Activated naive CD4-positive, alpha-beta T cell treated with anti-CD3 and anti-CD28 coated beads for 36 hours (primary cell): ENCODE measurements at places on chromosomes 2 and 18. TPM values are rescaled to one million over a fixed set of nuclear protein-coding genes. Genes with fewer than 3 reads are reported as not detected.
A peak's percentile ranks its signal among the peaks of the same experiment; 100 is the strongest.

DNA sequence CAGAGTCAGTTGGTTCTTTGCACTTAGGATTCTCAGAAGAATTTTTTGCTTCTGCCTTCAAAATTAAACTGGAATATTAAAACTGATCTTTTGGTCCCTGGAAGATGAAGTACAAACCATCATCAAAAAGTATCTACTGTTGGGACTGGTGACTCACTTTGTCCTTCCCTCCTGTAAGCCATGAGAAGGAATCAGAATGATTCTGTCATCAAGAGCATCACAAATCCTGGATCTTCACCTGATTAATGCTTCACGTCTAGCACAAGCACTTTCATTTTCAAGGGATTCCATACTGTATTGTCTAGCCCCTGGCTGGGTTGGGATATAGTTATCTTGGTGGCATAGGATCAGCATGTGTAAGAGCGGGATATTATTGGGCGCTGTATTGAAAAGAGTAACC is 69.3 kb upstream of the CYP1B1 start:
- peaks cover 5% of the 10 kb centered on the region for H3K4me1 ChIP-seq
- no peak for DNase-seq
- H3K27me3 ChIP-seq = no peaks in the 10 kb centered on the region

DNA sequence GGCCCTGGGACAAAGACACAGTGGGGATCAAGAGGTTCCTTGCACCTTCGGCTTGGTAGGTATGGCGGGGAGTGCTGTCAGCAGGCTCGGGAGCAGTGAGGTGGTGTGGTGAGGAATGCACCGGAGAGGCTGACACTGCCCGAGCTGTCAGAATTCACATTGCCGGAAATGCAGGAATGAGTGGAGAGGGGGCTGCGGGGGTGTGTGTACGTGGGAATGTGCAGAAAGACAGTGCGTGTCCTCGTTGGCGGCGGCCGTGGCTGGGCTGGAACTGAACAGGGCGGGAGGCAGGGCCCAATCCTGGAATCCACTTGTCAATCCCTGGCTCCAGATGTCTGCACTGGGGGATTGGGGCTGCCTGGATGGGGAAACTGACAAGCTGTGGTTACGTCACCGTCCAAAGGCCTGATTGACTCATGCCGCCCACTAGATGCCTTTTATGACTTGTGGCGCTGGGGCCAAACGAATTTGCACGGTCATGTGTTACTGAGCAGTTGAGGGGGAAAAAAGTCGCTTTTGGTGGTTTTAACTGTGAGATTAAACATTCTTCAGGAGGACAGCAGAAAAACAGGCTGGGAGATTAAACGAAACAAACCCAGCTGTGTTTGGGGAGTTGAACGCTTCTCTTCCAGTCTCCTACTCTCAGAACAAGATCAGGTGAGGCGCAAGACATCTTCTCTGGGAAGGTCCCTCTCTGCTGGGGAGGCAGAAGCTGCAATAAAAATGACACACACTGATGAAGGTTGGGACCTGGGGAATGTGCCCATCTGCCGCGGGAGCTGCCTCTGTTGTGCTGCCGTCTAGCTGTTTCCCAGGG is 189.4 kb upstream of the GLI2 start:
- no peak for DNase-seq
- H3K27ac ChIP-seq = no peak overlapping the region
- no peaks in the 10 kb centered on the region for H3K27me3 ChIP-seq
- no peak overlapping the region for H3K4me3 ChIP-seq
- H3K36me3 ChIP-seq = no peaks in the 10 kb centered on the region

- no peaks in the 10 kb centered on the region for H3K4me1 ChIP-seq
- H3K27ac ChIP-seq = no peak overlapping the region
- H3K27me3 ChIP-seq = peaks cover 24% of the 10 kb centered on the region
- no peak overlapping the region for H3K4me3 ChIP-seq
- H3K36me3 ChIP-seq = no peaks in the 10 kb centered on the region
- DNase-seq = no peak
Measured at GRCh38 chr2:84362541-84362940, 96.5 kb downstream of the SUCLG1 start.

GRCh38 chr2:105110295-105110829 is 72.5 kb downstream of the MRPS9 start:
- no peaks in the 10 kb centered on the region for H3K4me1 ChIP-seq
- no peak overlapping the region for H3K4me3 ChIP-seq
- no peaks in the 10 kb centered on the region for H3K27me3 ChIP-seq
- no peak for DNase-seq

DNA sequence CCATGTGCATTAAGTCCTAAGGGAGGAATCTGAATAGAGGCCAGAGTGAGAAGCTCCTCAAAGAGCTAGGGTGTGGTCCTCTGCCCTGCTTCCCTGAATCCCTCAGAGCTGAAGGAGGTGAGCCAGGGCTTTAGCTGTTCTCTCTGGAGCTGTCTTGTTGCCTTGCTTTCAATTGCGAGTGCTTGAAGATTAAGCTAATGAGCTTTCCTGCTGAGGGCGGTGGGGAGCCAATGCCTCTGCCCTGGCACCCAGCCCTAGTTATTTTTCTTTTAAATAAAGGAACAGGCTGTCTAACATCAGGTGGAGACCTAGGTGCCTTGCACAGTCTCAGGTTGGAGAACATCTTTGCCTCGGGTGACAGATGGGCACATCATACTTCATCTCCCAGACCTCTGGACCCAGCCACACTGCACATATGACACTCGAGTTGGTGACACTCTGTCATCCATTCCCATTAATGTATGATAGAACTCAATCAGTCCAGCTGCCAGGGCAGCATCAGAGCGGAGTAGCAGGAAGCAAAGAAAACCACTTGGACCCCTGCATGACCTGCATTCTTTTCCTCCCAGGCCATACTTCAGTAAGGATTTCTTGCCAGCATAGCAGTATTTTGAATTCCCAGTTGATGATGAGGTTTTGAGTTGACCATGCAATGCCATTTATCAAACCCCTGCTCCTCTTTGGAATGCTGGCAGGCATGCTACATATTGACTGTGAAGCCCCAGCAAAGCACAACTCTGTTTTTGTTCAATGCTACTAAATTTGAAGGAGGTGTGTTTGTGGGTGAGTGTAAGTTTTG is 292.7 kb downstream of the RNF144A start:
- H3K4me1 ChIP-seq = no peaks in the 10 kb centered on the region
- H3K36me3 ChIP-seq = no peaks in the 10 kb centered on the region
- no peak for DNase-seq
- no peak overlapping the region for H3K27ac ChIP-seq
- no peaks in the 10 kb centered on the region for H3K27me3 ChIP-seq
- H3K4me3 ChIP-seq = no peak overlapping the region

GRCh38 chr2:232633413-232634205 is at the start of gene EFHD1:
Gene EFHD1 (plus strand): TSS chr2:232633604. CDS start chr2:232633705, 101 bp downstream.
- H3K4me3 ChIP-seq = peak within 1 kb of the TSS; percentile 56
- H3K27me3 ChIP-seq = peaks cover 30% of the 10 kb centered on the region
- H3K4me1 ChIP-seq = peaks cover 5% of the 10 kb centered on the region
- H3K36me3 ChIP-seq = no peaks in the 10 kb centered on the region

Gene C2orf66
- not detected for total RNA-seq

DNA sequence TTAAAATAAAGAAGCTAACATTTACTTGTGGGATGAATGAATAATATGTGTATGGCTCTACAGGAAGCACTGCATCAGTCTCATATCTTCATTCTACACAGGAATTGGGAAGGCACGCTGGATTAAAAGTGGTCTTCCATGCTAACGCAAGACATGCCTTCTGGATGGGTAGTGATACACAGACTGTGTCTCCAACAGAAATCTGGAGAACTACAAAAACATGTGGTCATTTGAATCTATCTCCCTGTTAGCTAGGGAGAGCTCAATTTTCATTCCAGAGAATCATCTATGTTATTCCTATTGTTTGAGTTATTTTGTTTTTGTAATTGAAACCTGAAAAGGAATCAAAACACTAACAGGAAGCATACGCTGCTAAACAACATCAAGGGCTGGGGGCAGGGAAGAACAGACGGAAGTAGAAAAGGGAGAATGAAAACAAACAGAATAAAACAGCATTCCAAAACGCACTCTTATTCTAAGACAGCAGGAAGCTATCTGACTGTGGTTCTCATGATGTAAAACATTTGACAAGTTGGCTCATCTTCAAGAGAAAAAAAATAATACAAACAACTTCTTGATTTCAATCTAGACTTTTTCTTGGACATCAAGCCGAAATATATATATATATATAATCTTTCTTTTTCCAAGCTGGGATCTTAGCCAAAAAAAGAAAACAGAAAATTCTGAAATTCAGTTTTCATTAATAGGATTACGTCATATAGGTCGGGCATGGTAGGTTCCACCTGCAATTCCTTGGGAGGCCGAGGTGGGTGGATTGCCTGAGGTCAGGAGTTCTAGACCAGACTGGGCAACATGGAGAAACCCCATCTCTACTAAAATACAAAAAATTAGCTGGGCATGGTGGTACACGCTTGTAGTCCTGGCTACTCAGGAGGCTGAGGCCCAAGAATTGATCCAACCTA is 31.5 kb upstream of the ASNSD1 start:
- DNase-seq = no peak
- H3K4me1 ChIP-seq = peaks cover 19% of the 10 kb centered on the region
- no peak overlapping the region for H3K27ac ChIP-seq

GRCh38 chr2:64153811-64154210 is 9.6 kb upstream of the PELI1 start:
- H3K27ac ChIP-seq = no peak overlapping the region
- no peaks in the 10 kb centered on the region for H3K27me3 ChIP-seq
- DNase-seq = no peak
- H3K4me1 ChIP-seq = peaks cover 8% of the 10 kb centered on the region
- H3K36me3 ChIP-seq = no peaks in the 10 kb centered on the region
